ENCODE measurements at places on chromosomes 1 and 21.

- DNase-seq: peak; percentile 68
Measured at GRCh38 chr1:207959141-207959825, 48.4 kb upstream of the CD34 start.

- no peak for DNase-seq
Measured at GRCh38 chr1:214318356-214318755, 37.4 kb downstream of the SMYD2 start.

DNA sequence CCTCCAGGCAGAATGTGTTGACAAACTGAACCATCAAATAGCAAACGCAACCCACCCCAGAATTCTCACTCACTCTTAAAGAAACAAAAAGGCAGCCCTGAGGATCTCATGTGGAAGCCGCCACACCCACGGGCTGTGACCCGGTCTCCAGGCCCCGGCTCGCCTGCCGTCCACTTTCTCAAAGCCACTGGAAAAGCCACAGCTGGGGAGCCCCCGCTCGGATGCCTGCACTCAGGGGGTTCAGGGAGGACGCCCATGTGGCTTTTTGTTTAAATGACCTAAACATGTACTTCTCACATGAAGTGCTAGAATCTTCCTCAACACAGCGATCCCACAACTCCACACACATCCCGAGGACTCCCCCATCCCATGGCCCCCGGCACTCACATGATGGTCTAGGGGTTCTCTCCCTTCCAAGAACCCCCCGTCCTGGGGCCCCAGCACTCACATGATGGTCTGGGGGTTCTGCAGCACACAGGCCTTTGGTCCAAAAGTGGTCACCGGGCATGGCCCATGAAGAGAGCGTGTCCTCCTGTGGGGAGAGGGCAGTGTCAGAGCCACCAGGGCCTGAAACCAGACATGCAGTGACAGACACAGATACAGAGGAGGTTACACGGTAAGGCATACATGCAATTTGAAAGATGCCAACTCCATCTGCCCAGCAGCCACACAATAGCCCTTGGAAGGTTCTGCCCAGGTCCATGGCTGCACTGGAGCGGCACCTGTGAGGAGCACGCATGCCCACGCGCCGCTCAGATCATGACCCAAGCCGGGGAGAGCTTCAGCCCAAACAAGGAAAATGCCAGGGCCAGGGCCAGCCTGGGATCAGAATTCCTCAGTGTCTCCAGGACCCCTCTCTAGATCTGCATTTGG is 16.5 kb downstream of the NADK start:
- DNase-seq: no peak

GRCh38 chr1:7678491-7679158 is 92.5 kb upstream of the VAMP3 start:
- no peak for DNase-seq

GRCh38 chr1:13583966-13584791 is 547 bp downstream of the PDPN start:
- peak; percentile 84 for DNase-seq

DNA sequence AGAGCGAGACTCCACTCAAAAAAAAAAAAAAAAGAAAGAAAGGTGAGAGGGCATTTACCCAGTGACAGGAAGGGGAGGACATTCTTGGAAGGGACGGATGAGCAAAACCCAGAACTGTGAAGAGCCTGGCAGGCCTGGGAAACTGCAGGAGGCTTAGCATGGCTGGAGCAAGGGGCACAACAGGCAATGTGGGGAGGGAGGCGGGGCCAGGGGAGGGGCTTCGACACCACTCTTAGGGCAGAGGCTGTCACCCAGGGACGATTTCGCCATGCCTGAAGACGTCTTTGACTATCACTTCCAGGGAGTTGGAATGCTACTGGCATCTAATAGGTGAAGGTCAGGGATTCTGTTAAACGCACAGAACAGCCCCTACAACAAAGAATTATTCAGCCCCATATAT is 184.0 kb downstream of the HUNK start:
- no peak for DNase-seq

GRCh38 chr1:112074711-112075110 is 85.2 kb upstream of the KCND3 start:
- DNase-seq: no peak

DNA sequence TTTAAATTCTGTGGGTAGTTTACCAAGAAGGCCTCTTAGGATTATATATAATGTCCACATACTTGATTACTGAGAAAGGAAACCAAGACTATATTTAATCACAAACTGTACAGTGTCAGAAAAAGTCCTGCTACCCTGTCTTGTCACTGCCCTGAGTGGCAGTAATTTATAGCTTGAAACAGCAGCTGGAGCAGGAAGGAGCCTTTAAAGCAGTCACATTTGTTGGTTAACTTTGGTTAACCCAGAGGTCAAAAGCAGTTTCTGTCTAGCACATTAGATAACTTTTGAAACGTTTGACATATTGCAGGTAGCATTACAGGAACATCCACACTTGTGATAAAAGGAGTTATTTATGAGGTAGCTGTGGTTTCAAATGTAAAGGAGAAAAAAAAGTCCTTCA is 161.7 kb downstream of the ROR1 start:
- DNase-seq: no peak

- no peak for DNase-seq
Measured at GRCh38 chr1:208182880-208183645, 61.1 kb downstream of the PLXNA2 start.

DNA sequence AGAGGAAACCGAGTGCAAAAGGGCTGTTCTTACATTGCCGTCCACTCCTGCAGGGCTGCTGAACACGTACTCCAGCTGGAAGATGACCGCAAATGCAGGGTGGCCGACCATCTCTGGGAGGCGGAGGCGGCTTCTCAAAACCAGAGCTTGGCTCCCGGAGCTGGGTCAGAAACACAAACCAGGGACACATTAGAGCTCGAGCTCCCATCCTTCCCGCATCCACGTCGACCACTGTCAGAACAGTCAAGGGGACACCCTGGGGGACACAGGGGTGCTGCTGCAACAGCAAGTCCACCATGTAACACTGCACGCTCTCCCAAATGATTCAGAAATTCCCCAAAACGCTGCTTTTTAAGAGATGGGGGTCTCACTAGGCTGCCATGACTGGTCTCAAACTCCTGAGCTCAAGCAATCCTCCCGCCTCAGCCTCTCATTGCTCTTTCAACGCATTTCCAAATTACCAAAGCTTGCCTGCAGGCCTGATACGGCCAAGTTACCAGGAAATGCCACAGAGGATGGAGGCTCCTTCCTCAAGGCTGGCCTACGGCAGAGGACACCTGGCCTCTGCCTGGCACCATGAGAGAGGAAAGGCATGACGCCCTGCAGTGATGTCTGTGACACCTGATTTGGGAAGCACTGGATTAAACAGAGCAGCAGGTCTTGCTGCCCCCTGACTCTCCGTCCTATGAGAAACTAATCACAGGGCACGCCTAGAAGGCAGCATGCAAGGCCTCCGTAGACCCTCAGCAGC is 45.0 kb downstream of the NPHP4 start:
- no peak for DNase-seq

GRCh38 chr1:214401666-214402065 is 120.7 kb downstream of the SMYD2 start:
- no peak for DNase-seq

DNA sequence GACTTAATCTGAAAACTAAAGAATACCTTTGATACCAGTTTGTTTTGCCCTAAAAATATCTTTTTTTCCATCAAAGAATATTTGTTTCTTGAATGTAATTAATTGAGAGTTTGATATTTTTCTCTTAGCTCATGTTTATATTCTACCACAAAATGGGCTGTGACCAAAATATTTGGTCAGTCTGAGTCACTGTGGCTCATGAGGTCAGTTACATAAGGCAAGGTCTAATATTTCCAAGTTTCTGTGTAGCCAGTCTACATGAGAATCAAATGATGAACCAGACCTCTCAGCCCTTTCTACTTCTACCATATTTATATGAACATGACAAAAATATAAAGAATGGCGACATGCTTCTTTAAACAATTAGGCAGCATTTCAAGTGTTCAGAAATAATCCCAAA is 83.0 kb upstream of the IVNS1ABP start:
- DNase-seq: no peak

DNA sequence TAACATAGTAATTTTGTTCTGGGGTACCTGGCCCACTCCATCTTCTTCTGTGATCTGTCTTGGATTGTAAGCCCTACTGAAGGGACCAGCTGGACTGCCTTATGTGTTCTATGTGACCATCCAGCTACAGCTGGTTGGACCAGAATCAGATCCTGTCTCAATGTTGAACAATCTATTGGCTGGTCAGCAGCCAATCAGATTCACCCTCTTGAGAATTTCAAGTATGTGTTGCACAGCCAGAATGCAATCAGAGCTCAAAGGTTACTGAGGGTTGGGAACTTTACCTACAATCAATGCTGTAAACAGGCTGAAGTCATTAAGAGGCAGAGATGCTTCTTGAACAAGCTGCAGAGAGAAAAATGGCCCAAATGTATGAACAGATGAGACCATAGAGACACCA is 61.9 kb downstream of the KCNC4 start:
- no peak for DNase-seq

DNA sequence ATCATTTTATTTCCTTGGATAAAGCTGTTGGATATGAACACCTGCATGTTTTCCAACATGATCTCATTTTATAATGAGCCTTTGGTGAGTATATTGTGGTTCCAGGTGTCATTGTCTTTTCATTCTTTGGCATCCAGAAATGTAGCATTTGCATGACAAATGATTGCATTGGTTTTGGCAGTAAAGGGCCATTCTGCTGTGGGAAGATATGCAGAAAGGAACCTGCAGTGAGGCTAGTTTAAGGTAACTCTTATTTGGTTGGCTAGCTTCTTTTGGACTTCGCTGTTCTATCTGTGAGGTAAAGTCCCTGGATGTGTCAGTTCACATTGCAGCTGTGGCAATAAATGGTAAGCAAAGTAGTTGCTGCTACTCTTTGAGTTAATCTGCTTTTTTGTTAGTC is 343.0 kb downstream of the AMY1C start:
- no peak for DNase-seq

- peak; percentile 42 for DNase-seq
Measured at GRCh38 chr1:218886101-218886871, 287.4 kb upstream of the LYPLAL1 start.

DNA sequence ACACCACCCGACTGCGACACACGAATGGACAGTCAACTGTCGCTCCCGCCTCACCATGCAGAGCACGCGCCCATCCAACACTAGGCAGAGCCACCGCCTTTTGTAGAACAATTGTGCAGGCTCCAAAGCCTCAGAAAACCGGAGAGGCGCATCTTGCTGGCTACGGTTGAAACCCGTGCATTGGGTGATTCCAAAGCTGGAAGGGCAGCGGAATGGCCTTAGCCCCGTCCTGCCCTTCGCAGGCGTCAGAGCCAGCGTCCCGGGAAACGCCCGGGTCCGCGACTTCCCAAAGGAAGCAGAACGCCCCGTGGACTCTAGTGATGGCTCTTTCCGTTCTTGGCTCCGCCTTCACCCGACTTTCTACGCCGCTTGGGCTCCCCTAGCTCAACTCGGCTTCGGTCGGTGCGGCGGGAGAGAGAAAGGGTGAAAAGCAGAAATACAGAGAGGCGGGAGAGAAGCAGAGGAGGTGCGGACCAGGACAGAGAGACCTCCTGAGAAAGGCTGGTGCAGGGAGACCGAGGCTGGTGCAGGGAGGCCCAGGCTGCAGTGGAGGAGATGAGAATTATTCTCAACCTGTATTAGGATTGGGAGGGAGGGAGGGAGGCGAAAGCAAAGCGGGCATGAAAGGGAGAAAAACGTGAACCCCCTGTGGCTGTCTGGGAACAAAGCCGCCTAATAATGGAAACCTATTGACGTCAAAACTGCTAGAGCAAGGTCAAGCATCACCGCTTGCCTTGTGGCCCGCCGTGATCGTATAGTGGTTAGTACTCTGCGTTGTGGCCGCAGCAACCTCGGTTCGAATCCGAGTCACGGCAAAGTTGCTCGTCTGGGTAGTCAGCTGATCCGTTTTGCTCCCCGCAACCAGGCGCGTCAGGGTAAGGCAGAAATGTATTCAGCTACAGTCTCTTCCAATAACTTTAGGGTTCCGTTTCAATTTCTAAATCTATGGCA is 99.5 kb downstream of the PRKAB2 start:
- DNase-seq: peak; percentile 74

DNA sequence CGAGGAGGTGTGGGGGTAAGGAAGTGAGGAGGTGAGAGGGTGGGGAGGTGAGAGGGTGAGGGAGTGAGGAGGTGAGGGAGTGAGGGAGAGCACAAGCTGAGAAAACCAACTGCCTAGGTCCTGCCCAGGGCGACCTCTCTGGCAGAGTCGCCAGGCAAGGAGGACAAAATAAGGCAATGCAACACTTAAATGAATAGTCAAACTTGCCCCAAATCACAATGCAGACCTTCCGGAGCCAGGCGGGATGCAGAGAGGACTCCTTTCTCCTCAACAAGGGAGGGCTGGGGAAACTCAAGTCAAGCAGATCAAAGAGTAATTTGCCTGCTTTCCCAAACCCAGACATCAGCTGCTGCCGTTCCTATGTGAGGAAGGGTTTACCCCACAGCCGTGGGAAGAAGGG is 86.0 kb downstream of the CCDC185 start:
- no peak for DNase-seq

- no peak for DNase-seq
Measured at GRCh38 chr1:8821084-8821483, 3.6 kb upstream of the RERE start.

- no peak for DNase-seq
Measured at GRCh38 chr1:80523861-80524260, 1276.9 kb upstream of the ADGRL2 start.

- DNase-seq: peak; percentile 21
Measured at GRCh38 chr1:178536844-178537371, 24.0 kb downstream of the TEX35 start.

DNA sequence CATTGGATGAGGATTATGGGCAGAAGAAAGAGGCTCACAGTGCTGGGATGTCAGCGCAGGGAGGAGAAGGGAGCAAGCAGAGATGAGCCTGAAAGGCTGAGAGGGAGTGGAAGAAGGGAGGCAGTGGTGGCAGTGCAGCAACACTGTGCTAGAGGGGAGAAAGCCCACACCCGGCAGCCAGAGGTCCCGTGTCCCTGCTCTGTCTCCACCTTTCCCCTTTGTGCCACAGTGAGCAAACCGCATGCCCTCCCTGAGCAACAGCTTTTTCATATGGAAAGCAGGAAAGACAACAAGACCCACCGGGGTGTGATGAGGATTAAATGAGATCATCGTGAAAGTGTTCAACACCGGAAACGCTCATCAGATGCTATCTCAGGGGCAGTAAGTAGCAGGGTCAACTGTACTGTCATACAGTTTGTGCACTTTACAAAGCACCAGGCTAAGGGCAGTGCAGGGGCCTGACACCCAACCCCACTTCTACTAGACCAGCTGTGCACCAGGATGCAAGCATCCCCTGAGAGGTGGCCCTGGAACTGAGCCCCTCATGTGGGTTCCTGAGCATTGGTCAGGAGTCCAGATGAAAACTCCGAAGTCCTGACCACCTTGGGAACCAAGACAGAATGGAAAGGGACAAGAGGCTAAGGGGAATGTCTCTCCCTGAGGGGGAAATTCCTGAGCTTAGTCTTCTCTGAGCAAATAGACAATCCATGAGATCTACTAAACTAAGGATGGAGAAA is 9.1 kb downstream of the NHLH1 start:
- peak; percentile 68 for DNase-seq

GRCh38 chr1:151159373-151159772 is 2.9 kb downstream of the TNFAIP8L2 start:
- no peak for DNase-seq

GRCh38 chr1:184888505-184888904 is 85.8 kb downstream of the NIBAN1 start:
- peak; percentile 18 for DNase-seq
